Breast epithelium (tissue), 4 donors: ENCODE measurements at places on chromosomes 1 and 21.

DNA sequence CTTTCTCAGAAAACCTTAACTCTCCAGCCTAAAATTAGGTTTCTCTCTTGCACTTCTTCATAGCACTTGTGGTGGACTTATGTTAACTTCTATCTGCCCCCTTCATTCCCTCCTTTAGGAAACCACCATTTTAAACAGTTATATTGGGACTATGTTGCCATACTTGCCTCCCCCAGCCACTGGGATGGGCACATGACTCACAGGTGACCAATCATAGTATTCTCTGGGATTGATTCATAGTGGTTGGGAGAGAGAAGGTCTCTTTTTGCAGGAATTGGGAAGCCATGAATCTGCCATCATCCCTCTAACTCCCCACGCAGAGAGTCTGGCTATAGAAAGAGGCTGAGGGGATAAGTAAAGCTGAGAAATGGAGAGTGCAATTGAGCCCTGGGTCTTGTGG lies 50.4 kb upstream of the NRDC start:
- DNase-seq: no peak

- no peak for DNase-seq
These were observed 351.8 kb downstream of the NEGR1 start for GRCh38 chr1:71930511-71930910.

DNA sequence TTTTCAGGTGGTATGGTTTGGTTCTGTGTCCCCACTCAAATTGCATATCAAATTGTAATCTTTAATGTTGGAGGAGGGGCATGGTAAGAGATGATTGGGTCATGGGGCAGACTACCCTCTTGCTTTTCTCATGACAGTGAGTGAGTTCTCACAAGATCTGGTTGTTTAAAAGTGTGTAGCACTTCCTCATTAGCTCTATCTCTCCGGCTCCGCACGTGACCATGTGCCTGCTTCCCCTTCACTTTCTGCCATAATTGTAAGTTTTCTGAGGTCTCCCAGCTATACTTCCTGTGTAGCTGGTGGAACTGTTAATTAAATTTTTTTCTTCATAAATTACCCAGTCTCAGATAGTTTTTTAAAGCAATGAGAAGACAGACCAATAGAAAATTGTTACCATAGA lies 843.2 kb downstream of the AMY1C start:
- DNase-seq: no peak

GRCh38 chr1:231021540-231022031 lies 18.5 kb downstream of the FAM89A start:
- DNase-seq: no peak

- DNase-seq: no peak
These were observed 183.0 kb downstream of the SDCCAG8 start for GRCh38 chr1:243438815-243439214.

DNA sequence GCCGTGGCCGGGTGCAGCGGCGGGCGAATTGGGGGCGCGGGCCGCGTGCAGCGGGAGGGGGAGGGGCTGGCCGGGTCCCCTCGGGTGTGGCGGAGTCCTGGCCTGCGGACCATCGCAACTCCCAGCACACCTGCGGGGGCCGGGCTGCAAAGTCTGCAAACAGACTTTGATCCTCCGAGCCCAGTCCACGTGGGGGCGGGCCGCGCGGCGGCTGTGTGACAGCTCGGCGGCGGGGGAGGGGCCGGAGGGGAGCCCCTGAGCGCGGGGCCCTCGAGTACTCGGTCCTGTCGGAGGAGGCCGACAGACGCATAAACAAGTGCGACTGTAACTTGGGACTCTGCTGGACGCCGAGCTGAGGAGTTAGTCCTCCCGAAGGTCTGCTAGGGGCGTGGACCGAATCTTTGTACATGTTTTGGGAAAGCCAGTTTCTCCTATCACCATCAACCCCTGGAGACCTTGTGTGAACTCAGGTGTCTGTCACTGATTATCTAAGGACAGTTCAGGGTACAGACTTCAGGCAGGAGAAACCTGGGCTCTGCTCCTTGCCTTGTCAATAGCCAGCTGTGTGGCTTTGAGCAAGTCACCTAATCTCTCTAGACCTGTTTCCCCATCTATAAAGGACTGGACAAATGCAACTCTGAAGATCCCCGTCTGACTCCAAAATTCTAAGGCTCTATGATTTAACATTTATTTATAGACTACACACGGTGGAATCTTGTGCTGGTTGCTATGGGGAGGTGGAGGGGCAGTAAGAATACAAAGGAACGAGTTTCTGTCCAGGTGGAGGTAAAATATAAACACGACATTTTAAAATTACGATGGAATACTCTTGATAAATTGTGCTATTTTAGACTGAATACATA lies 710 bp upstream of the SLC30A1 start:
- DNase-seq: peak; percentile 70

- no peak for DNase-seq
These were observed 2.9 kb upstream of the PIGR start for GRCh38 chr1:206949208-206949607.

GRCh38 chr1:43731867-43732531 lies 24.7 kb downstream of the ST3GAL3 start:
- no peak for DNase-seq

- no peak for DNase-seq
These were observed 159.0 kb downstream of the BARHL2 start for GRCh38 chr1:90558126-90558525.

DNA sequence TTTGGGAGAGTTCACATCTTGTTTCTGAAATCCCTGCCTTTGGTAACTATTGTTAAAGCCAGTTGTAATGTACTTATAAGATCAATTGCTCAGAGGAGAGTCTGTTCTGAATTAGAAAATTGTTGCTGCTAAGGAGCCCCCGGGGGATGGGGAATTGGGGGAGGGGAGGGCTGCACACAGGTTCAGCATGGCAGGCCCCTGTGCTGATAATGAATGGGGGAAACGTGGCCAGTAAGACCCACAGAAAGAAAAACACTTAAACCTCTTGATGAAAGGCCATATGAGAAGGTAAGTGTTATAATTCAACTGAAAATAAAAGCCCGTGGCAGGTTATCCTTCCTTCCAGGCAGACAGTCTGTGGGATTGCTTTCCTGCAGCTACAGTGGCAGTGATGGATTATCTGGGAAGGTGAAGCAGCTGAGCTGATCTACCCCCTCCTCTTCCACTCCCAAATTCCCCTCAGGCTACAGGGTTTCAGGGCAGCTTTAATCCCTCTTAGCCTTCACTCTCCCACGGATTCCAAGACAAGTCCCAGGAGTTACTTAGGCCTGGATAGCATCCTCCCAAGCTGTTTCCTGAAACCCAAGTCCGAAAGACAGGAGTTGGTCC lies 398.8 kb downstream of the TBX15 start:
- DNase-seq: no peak

GRCh38 chr1:160850541-160850940 lies 12.1 kb downstream of the CD244 start:
- DNase-seq: no peak

GRCh38 chr1:14516974-14517840 lies 81.3 kb upstream of the KAZN start:
- DNase-seq: no peak

- no peak for DNase-seq
These were observed 2.9 kb upstream of the EDN2 start for GRCh38 chr1:41487126-41488039.
